ENCODE measurements at places on chromosomes 13 and 19. TPM values are rescaled to one million over a fixed set of nuclear protein-coding genes. Genes with fewer than 3 reads are reported as not detected.

Gene CGB3
- total RNA-seq: not detected

Gene GPR183
- total RNA-seq: 29.1 TPM

Gene CABP5
- total RNA-seq: not detected

Gene CEACAM5
- total RNA-seq: not detected

Gene ZNF888
- 5.4 TPM for total RNA-seq

Gene BLOC1S3
- total RNA-seq: 17.9 TPM

Gene GAPDHS
- not detected for total RNA-seq

Gene NAPSA
- total RNA-seq: 1.8 TPM

Gene HS6ST3
- total RNA-seq: not detected

Gene TPM4
- 368 TPM for total RNA-seq

Gene CCDC159
- 57.5 TPM for total RNA-seq

Gene PEAK3
- total RNA-seq: 6.5 TPM

Gene ZFP28
- 4.7 TPM for total RNA-seq

Gene IRGC
- total RNA-seq: not detected

Gene OR7C1
- total RNA-seq: not detected

Gene TUBA3C
- total RNA-seq: not detected

Gene ZNF865
- 12.2 TPM for total RNA-seq

Gene ZIC5
- total RNA-seq: not detected

Gene SLC7A9
- total RNA-seq: 0.52 TPM

Gene MZT1
- 7.8 TPM for total RNA-seq

Gene KLF5
- total RNA-seq: 1.4 TPM

Gene FKRP
- 15.4 TPM for total RNA-seq

Gene ZNF541
- total RNA-seq: 0.66 TPM

Gene TEAD2
- 15.8 TPM for total RNA-seq

Gene CRX
- not detected for total RNA-seq

Gene LMTK3
- 1.4 TPM for total RNA-seq

Gene ZNF836
- 26.8 TPM for total RNA-seq

Gene SIGLEC6
- 1.3 TPM for total RNA-seq

Gene IFNL2
- total RNA-seq: not detected

Gene DIRAS1
- 2.5 TPM for total RNA-seq

Gene CASP14
- total RNA-seq: not detected

Gene FGF22
- total RNA-seq: not detected

Gene CRB3
- total RNA-seq: 1.2 TPM

Gene ATP4A
- not detected for total RNA-seq

Gene FAAP24
- 1.4 TPM for total RNA-seq

Gene KIR2DL4
- 2.2 TPM for total RNA-seq

Gene CD33
- 32.6 TPM for total RNA-seq

All from spleen (tissue), 13 donors.